Stimulated activated memory B cell treated with anti-CD40 and anti-IgM and Interleukin-4, amounts not matched to agents 10 μg/mL and 1 μg/mL and 100 μg/mL, for 72 hours (primary cell): ENCODE measurements at places on chromosomes 5 and 9.
A peak's percentile ranks its signal among the peaks of the same experiment; 100 is the strongest.

GRCh38 chr9:31807574-31808256 lies 576.7 kb upstream of the ACO1 start:
- no peaks in the 10 kb centered on the region for H3K36me3 ChIP-seq
- no peak overlapping the region for H3K27ac ChIP-seq
- no peak for ATAC-seq
- peaks cover 5% of the 10 kb centered on the region for H3K27me3 ChIP-seq
- no peaks in the 10 kb centered on the region for H3K4me1 ChIP-seq

GRCh38 chr5:179436321-179437122 lies 91.3 kb upstream of the ADAMTS2 start:
- H3K27me3 ChIP-seq: peaks cover 18% of the 10 kb centered on the region
- no peak overlapping the region for H3K4me3 ChIP-seq
- no peaks in the 10 kb centered on the region for H3K36me3 ChIP-seq
- no peak for ATAC-seq

DNA sequence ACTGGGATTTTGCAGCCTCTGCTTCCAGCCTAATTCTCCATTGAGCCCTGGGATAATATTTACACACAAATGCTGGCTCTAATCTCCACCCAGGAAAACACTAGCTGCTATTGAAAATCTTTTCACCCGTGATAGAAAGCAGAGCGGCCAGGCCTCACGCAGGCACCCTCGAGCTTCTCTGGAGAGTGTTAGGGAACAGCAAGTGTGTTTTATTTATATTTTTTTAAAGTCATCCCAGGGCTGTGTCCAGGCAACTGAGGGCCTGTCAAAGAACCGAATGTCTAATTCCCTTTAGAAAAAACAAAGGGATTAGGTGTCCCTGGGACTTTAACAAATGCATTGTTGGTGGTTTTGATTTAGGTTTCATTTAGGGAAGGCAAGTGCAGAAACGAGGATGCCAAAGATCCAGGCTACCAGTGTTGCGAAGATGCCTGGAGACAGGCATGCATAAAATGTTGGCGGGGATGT lies 51.2 kb upstream of the SPRY4 start:
- H3K27me3 ChIP-seq: peaks cover 4% of the 10 kb centered on the region
- no peaks in the 10 kb centered on the region for H3K4me1 ChIP-seq
- no peak overlapping the region for H3K27ac ChIP-seq
- H3K36me3 ChIP-seq: no peaks in the 10 kb centered on the region
- ATAC-seq: no peak

DNA sequence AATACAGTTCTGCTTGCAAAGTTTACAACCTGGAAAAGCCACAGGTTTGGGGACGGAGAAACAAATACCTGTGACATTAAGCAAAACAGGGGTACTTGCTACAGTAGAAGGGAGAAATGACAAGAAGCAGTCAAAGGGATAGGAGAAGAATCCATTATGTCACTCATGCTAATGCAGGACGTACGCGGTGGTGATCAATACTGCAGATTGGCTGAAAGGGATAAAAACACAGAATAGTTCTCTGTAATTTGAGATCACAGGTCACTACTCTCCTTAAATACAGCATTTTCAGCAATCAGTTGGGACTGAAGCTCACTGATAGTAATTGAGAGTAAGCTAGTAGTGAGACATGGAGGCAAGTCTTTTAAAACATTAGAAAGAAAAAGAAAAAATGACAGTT lies 130.3 kb upstream of the MTAP start:
- H3K27ac ChIP-seq: no peak overlapping the region
- H3K36me3 ChIP-seq: no peaks in the 10 kb centered on the region
- H3K4me1 ChIP-seq: no peaks in the 10 kb centered on the region

DNA sequence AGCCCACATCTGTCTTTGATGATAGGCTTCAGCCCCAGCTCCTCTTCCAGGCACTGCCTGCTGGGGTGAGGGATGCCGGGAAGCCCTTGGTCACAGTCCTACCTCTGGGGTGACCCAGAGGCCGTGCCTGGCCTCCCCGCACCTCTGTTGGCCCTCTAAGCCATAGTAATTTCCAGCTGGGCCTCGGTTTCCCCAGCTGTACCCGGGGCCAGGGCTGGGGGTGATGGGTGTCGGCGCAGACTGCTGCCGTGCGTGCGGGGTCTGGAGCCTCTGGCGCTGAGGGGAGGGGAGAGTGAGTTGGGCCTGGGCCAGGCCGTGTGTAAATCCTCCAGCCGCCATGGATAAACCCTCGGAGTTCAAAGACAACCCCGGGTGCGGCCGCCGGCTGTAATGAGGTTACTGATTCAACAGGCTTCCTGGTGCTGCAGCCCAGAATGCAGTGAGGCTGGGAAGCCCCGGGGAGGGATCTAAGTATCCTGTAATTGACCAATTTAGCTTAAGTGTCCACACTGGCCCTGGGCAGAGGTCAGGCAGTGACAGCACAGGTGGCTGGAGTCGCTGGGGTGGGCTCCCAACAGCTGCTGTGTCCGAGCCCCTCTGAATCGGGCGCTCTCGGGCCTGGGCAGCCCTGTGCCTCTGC lies 7.1 kb downstream of the RXRA start:
- H3K27me3 ChIP-seq: peaks cover 21% of the 10 kb centered on the region
- H3K4me3 ChIP-seq: no peak overlapping the region
- H3K36me3 ChIP-seq: no peaks in the 10 kb centered on the region
- no peak for ATAC-seq

- no peaks in the 10 kb centered on the region for H3K36me3 ChIP-seq
- no peaks in the 10 kb centered on the region for H3K4me1 ChIP-seq
- H3K4me3 ChIP-seq: no peak overlapping the region
- ATAC-seq: no peak
- no peak overlapping the region for H3K27ac ChIP-seq
Measured at GRCh38 chr5:18000744-18001143, 366.5 kb downstream of the TAF11L14 start.

- no peak for ATAC-seq
- H3K4me1 ChIP-seq: peaks cover 93% of the 10 kb centered on the region
- H3K27me3 ChIP-seq: no peaks in the 10 kb centered on the region
Measured at GRCh38 chr9:92726971-92727715, 37.5 kb downstream of the BICD2 start.

GRCh38 chr9:131395157-131396098 lies 1.5 kb downstream of the PRRC2B start:
- H3K36me3 ChIP-seq: peaks cover 5% of the 10 kb centered on the region
- ATAC-seq: peak; percentile 89
- peak overlapping the region; percentile 88 for H3K4me3 ChIP-seq

DNA sequence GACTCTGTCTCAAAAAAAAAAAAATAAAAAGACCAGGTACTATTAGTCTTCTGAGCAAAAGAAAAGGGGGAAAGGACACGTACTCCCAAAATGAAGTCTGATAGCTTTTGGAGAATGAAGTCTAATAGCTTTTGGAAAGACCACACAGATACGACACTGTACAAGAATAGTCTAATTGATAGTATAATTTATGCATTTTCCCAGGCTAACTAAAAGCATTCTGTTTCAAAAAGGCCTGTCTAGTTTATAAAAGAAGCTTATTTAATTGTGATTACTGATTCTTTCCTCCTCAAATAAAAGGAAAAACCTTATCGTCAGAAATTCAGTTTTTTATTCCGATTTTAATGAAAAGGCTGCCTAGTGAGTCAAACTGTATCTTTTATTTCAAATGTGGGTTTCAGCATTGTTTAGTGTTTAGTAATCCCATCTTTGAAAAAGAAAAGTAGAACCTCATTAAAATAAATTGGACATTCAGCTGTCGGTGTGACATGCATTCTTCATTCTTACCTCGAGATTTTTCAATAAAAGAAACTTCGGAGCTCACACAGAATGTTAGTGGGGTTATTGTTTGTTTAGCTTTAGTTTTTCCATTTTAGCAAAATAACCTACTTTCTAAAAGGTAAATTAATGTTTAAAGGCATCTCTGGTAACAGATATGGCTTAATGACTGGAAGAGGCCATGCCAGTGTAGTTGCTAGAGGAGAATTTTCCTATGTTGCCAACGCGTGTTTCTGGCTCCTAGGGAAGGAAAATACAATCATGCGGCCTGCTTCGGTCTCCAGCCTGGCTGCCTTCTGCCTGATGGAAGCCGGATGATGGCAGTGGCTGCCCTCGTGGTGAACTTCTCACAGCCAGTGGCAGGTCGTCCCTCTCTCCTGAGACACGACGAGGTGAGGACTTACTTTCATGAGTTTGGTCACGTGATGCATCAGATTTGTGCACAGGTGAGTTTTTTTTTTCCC lies 70.0 kb downstream of the NLN start:
- no peak for ATAC-seq
- H3K4me1 ChIP-seq: peaks cover 7% of the 10 kb centered on the region
- no peaks in the 10 kb centered on the region for H3K27me3 ChIP-seq
- peaks cover 50% of the 10 kb centered on the region for H3K36me3 ChIP-seq
